ENCODE measurements at places on chromosomes 3 and 15. TPM values are rescaled to one million over a fixed set of nuclear protein-coding genes. Genes with fewer than 3 reads are reported as not detected.

GRCh38 chr3:194139071-194139813, 3.3 kb downstream of the HES1 start:
- DNase-seq = peak; percentile 63

DNA sequence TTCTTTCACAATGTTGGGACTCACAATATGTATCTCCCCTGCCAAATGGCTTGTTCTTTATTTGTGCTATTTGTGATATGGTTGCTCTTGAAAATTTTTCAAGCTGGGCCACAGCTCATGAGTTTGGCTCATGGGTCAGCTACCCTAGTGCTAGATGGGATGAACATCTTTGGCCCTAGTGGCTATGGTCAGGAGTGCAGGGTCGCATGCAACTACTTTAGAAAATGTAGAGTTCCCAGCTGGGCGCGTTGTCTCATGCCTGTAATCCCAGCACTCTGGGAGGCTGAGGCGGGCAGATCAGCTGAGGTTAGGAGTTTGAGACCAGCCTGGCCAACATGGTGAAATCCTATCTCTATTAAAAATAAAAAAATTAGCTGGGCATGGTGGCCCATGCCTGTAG, 55.8 kb downstream of the POLR2M start:
- no peak for DNase-seq

- DNase-seq = no peak
Observed at GRCh38 chr15:82613747-82614146, 33.4 kb downstream of the CPEB1 start.

The SMCO1 gene
- not detected for polyA plus RNA-seq

The CCR8 gene
- 0.06 TPM for polyA plus RNA-seq

Data from lung (tissue), 17 donors.